ENCODE measurements at places on chromosomes 1 and 21.

DNA sequence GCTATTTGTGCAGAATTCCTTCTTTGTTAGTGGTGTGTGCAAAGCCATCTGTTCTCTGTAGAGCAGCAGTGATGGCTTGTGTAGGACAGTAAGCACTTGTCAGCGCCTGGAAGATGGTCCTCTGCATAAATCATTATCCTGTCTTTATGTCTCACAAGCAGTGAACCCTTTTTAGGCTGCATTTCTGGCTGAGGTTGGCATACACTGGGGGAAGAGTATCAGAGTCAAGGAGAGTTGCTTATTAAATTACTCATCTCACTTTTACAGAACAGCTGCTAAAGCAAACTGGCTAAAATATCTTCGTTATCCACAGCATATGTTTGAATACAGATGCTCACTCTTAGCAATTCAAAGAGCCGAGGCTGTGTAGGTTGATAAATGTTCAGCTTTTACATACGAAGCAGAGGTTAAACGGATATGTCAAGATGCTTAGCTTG, 54.6 kb upstream of the NCAM2 start:
- DNase-seq, result no peak

DNA sequence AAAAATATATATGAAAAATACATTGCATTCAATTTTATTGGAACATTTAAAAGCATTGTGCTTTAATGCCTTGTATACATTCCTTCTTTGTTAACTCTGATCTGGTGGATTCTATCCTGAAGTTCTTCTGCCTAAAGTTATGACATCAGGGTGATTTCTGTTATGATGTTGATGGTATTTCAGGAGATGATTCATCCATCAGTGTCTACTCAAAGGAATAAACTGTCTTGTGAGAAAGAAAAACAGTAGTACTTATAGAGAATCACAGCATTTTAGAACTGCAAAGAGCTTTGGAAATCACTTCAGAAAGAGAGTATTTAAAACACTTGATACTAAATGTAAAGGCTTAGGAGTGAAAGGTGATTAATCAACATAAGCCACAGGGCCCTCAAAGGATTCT, 155.7 kb downstream of the PTPRC start:
- no peak for DNase-seq

DNA sequence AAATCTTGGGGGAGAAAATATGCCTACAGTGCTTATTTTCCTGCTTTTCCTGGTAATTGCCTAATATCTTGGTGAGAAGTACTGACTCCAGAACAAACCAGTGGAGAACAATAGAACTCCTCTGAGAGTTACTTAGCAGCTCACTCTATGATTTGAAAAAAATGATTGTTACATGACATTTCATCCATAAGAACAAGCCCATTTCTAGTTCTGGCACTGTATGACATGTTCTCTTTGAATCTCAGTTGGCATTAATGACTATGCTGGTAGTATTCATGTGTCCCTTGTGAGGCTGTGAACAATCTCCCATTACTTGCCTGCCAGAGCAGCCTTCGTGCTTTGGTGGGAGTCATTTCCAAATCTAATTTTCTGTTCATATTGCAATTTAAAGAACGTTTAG, 58.0 kb downstream of the CLIC4 start:
- DNase-seq, result no peak

- no peak for DNase-seq
These were observed 658.5 kb upstream of the ADGRL2 start for GRCh38 chr1:81142099-81142826.

DNA sequence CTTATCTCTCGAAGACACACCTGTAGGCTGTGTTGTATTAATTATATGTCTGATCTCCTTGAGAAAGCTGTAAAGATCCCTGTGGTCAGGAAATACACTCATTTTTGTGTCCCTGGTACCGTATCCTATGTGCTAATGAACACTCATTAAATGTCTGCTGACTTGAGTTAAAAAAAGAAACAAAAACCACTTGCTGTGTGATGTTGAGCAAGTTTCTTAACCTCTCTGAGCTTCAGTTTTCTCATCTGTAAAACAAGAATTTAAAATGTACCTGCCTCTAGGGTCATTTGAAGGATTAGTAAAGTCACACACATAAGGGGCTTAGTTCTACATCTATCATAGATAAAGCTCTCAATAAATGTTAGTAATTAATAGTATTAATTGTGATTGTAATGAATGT, 91.3 kb downstream of the VWA5B1 start:
- DNase-seq, result no peak

DNA sequence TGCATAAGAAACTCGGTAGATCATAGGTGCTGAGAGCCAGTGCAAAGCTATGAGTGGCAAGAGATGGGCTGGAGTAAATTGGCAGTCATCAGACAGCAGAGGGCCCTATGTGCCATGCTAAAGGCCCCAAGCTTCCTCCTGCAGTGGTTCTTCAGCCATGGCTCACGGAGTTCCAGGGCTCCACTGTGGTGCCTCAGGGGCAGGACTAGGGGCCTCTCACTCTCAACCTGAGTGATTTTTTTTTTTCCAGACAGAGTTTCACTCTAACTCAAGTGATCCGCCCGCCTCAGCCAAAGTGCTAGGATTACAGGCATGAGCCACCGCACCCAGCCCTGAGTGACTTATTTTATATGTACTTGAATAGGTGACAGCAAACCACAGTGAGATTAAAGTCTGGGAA, 10.4 kb upstream of the GJA8 start:
- no peak for DNase-seq

DNA sequence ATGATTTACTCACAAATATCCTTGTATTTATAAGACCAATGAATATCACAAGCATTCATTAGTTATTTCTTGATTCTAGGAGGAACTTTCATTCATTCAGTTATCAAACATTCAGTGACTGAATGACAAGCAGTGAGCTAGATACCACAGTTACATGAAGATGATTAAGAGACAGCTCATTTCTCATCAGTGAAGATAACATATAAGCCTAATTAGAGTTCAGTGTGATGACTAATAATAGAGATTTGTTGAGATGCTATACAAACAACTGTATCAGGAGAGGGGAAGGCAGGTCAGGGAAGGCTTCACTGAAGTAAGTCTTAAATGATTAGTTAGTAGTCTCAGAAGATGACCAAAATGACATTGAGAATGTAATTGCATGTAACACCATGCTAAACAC, 14.6 kb upstream of the C1orf105 start:
- DNase-seq, result no peak

- no peak for DNase-seq
These were observed 58.3 kb downstream of the ERG start for GRCh38 chr21:38439957-38440356.
